ENCODE measurements at places on chromosomes 16 and 17. TPM values are rescaled to one million over a fixed set of nuclear protein-coding genes. Genes with fewer than 3 reads are reported as not detected.

DNA sequence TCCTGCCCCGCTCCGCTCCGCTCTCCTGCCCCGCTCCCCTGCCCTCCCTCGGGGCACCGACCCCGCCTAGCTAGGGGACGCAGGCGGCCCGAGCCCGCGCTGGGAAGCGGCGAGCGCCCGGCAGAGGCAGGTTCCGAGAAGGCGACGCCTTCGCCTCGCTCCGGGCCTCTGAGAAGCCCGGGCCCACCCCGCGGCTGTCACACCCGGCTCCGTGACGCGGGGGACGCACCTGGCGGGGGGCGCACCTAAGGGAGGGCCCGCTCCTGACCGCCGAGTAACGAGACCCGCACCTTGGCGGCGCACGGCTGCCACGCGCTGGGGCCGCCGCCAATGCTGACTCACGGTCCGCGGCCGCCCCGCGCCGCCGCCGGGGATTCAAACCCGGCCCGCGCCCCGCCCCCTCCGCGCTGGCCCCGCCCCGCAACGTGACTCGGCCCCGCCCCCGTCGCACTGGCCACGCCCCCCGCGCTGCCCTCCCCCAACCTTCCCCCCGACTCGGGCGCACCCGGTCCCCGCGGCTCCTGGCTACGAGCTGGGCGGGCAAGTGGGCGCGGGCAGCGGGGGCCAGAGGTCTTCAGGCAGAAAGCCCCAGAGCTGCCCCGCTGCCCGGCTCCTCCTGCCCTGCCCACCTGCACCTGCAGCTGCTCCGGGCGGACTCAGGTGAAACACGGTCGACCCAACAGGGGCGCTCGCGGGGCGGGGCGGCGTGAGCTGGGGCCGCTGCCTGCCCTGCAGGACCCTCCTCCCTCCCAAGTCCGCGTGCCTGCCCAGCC, 27.8 kb downstream of the GNPTG start:
- peak overlapping the region; percentile 37 for H3K4me3 ChIP-seq
- H3K4me1 ChIP-seq, result peaks cover 5% of the 10 kb centered on the region
- H3K27ac ChIP-seq, result peak overlapping the region; percentile 30
- no peaks in the 10 kb centered on the region for H3K36me3 ChIP-seq
- H3K27me3 ChIP-seq, result no peaks in the 10 kb centered on the region

The TTYH2 gene
- total RNA-seq, result 43.1 TPM

- H3K36me3 ChIP-seq, result no peaks in the 10 kb centered on the region
- DNase-seq, result peak; percentile 53
- H3K4me1 ChIP-seq, result peaks cover 16% of the 10 kb centered on the region
- H3K27ac ChIP-seq, result no peak overlapping the region
- H3K4me3 ChIP-seq, result no peak overlapping the region
These were observed 38.8 kb upstream of the ENPP7 start for GRCh38 chr17:79691931-79692330.

The KLHL10 gene
- 0.43 TPM for total RNA-seq

- H3K27me3 ChIP-seq, result no peaks in the 10 kb centered on the region
- H3K27ac ChIP-seq, result no peak overlapping the region
- H3K4me1 ChIP-seq, result no peaks in the 10 kb centered on the region
- H3K36me3 ChIP-seq, result no peaks in the 10 kb centered on the region
- no peak for DNase-seq
These were observed 497.7 kb upstream of the CDH11 start for GRCh38 chr16:65619606-65620005.

The ST6GALNAC2 gene
- total RNA-seq, result 1.9 TPM

DNA sequence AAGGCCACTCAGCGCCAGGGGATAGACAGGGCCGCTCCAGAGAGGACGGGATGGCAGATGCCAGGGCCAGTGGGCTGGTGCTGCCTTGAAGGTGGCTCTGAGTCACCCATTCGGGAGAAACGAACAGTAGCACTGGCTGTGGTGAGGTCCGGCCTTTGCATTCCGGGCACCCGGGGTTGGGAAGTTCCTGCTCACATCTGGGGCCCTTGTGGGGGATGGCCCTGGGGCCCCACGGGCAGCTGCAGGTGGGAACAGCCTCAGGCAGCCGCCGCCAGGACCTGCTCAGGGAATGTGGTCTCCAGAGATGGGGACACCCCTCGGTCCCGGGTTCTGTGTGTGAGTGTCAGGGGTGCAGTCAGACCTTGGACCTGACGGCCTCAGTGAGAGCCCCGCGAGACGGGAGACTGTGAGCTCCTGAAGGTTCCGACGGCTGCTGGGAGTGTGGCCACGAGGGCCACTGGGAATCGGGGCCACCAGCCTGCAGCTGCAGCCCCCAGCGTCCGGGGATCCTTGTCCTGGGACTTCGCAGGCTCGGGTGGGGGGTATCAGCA, 1.4 kb downstream of the CBFA2T3 start:
- no peaks in the 10 kb centered on the region for H3K36me3 ChIP-seq
- no peak overlapping the region for H3K27ac ChIP-seq
- no peak for DNase-seq
- H3K4me1 ChIP-seq, result peaks cover 5% of the 10 kb centered on the region
- H3K4me3 ChIP-seq, result no peak overlapping the region

The CACNG1 gene
- total RNA-seq, result 0.46 TPM

DNA sequence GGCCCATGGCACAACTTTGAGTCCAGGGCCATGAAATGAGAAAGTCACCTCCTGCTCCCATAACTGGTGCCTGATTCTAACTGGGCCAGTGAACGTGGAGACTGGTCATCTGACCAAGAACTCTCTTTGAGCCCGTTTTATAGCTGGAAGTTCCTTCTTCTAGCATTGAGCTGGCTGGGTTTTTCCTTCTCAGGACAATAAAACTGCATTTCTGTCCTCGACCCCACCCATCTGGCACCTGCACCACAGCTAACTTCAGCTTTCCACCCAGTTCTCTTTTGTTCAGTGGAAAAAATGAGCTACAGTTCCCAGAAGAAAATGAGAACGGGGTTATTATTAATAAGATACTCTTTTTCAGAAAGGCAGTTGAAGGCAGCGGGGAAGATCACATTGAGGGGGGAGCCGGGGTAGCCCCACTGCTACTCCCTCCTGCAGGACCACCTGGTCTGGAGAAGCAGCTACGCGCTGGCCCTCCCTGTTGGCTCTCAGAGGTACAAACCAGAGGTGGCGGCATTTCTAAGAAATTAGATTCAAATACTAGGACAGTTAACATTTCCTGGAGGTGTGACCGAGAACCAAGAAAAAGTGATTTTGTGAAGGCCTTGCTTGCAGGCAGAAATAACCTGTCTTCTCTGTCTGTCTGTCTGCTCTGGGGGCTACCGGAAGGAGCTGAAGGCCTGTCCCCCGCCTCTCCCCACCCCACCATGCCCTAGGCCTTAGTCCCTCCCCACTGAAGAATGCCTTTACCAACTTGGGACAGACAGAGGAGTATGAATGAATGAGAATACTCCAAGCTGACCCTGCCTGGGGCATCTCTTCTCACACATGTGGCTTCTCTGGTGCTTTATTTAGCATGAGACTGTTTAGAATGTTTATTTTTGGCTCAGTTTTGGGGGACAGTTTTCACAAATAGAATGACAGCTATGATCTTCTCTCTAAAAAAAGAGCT, 123.9 kb downstream of the XYLT1 start:
- DNase-seq, result no peak
- no peak overlapping the region for H3K4me3 ChIP-seq
- H3K36me3 ChIP-seq, result no peaks in the 10 kb centered on the region
- no peak overlapping the region for H3K27ac ChIP-seq
- H3K27me3 ChIP-seq, result no peaks in the 10 kb centered on the region

DNA sequence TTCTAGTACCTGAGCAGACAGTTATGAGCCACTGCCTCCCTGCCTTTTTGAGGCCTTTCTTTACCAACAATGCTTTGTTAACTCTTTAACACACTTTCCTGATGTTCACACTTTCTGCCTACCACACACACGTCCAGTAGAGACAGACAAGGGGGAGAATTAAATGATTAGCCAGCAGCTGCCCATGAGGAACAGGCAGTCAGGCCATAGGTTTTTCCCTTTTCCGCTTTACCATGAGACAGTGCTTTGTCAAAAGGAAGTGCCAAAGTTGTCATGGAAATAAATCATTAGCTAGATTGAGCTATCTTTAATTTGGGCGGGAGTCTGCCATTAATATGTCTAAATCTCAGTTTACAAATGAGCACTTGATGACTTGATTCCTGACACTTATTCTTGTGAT, 102.1 kb downstream of the PITPNC1 start:
- H3K4me1 ChIP-seq, result peaks cover 4% of the 10 kb centered on the region
- H3K36me3 ChIP-seq, result no peaks in the 10 kb centered on the region
- H3K4me3 ChIP-seq, result no peak overlapping the region
- no peaks in the 10 kb centered on the region for H3K27me3 ChIP-seq
- DNase-seq, result no peak

The CAPNS2 gene
- total RNA-seq, result 0.53 TPM

DNA sequence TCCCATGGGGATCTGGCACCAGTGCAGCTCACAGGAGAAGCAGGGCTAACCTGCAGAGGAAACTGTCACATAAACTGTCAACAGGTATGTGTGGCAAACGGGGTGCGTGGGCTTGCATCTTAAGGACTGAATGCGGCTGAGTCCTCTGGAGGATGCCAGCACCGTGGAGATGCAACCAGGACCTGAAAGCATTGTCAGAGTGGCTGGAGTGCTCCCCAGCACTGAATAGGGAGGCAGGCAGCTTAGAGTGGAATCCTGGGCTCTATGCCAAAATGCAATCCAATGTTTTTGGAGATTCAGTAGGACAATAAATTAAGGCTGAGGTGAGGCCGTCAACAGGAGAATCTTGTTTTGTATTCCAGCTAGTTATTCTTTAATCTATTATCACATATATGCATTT, 21.3 kb upstream of the SALL1 start:
- no peak for DNase-seq
- H3K4me3 ChIP-seq, result no peak overlapping the region
- H3K27me3 ChIP-seq, result no peaks in the 10 kb centered on the region
- no peaks in the 10 kb centered on the region for H3K36me3 ChIP-seq
- no peaks in the 10 kb centered on the region for H3K4me1 ChIP-seq

GRCh38 chr17:8292639-8293395, 2.4 kb downstream of the SLC25A35 start:
- peaks cover 2% of the 10 kb centered on the region for H3K4me1 ChIP-seq
- no peak for DNase-seq
- no peak overlapping the region for H3K4me3 ChIP-seq
- H3K36me3 ChIP-seq, result no peaks in the 10 kb centered on the region
- no peaks in the 10 kb centered on the region for H3K27me3 ChIP-seq
- no peak overlapping the region for H3K27ac ChIP-seq

DNA sequence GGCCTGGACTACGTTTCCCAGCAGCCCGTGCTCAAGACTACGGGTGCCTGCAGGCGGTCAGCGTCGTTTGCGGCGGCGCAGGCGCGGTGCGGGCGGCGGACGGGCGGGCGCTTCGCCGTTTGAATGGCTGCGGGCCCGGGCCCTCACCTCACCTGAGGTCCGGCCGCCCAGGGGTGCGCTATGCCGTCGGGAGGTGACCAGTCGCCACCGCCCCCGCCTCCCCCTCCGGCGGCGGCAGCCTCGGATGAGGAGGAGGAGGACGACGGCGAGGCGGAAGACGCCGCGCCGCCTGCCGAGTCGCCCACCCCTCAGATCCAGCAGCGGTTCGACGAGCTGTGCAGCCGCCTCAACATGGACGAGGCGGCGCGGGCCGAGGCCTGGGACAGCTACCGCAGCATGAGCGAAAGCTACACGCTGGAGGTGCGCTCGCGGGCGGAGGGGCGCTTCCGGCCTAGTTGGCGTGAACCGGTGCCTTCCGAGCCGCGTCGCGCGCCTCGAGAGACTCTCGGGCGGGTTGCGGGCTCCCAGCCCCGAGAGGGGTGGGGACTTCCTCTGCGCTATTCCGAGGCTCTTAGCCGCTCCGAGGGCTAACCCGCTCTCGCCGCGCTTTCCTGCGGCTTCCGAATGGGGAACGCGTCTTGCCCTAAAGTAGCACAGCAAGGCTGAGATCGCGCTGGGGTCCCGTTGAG, at the start of gene RBL2:
Gene RBL2, plus strand, starts transcription at position 95 of the 689 bp plus-strand sequence. Its CDS starts 86 bp downstream, at position 181.
- H3K27ac ChIP-seq, result peak within 1 kb of the TSS; percentile 90
- DNase-seq, result peak; percentile 90
- H3K27me3 ChIP-seq, result no peaks in the 10 kb centered on the region
- H3K4me1 ChIP-seq, result no peaks in the 10 kb centered on the region

The CCL2 gene
- total RNA-seq, result 50.8 TPM

DNA sequence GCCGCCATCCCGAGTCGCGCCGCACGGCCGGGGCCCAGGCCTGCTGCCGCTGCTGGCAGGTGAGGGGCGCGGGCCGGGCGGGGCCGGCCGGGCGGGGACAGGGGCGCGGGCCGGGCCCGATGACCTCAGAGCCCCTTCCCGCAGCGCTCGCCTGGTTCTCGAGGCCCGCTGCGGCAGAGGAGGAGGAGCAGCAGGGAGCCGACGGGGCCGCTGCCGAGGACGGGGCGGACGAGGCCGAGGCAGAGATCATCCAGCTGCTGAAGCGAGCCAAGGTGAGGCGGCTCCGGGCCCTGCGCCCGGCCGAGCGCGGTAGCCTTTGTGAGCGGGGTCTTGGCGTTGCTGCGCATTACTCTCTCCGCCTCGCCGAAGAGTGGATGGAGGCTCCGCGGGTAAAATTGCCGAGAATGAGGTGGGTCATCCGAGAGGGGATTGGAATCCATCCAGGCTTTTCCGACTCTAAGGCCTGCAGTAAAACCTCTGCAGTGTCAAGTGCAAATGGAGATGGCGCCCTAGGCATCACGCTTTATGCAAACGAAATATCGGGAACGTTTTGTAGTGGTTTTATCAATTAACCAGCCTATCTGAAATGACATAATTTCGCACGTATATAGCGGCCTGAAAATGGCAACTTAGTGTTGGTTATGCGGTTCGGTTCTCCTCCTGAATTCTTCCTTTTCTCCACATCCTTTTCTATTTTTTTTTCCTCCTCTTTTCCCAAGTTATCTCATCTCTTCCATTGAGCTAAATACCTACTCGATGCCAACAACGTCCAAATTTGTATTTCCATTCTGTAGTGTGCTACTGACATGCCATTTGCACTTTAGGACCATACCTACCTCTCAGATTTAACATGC, 577 bp downstream of the TTC19 start:
- peak overlapping the region; percentile 94 for H3K27ac ChIP-seq
- DNase-seq, result peak; percentile 59
- peak overlapping the region; percentile 68 for H3K4me3 ChIP-seq
- H3K36me3 ChIP-seq, result no peaks in the 10 kb centered on the region

DNA sequence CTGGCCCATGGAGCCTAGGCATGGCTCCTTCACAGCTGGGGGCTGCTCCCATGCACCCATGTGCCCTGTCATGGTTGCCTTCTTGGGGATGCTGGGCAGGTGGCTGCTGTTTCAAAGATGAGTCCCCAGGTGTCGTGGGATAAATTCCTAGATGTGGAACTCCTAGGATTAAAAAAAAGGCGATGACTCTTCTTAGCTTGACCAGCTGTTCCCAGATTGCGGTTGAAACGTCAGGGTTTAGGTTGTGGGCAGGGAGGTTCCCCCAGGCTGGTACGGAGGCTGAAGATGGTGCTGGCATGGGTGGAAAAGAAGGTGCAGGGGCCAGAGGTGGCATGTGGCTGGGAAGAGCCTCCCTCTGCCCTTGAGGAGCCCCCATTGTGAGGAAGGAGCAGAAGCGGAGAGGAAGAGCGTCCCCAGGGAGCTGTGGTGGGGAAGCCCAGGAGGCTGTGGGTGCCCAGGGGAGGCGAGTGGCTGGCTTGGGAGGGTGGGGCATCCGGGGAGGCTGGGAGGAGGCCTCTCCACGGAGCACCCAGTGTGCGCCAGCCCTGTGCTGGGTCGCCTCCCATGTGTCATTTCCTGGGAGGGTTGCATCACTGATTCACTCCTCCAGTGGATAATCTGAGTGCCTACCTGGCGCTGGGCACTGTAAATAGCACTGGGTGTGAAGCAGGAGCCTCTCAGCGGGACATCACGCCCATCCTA, 7.5 kb upstream of the KCNJ12 start:
- no peaks in the 10 kb centered on the region for H3K36me3 ChIP-seq
- H3K4me1 ChIP-seq, result peaks cover 3% of the 10 kb centered on the region
- DNase-seq, result no peak
- no peaks in the 10 kb centered on the region for H3K27me3 ChIP-seq
- H3K4me3 ChIP-seq, result no peak overlapping the region

The ARL5C gene
- not detected for total RNA-seq
